ENCODE measurements at places on chromosomes 6 and 20. TPM values are rescaled to one million over a fixed set of nuclear protein-coding genes. Genes with fewer than 3 reads are reported as not detected.

Gene SMOC2
- total RNA-seq: not detected

DNA sequence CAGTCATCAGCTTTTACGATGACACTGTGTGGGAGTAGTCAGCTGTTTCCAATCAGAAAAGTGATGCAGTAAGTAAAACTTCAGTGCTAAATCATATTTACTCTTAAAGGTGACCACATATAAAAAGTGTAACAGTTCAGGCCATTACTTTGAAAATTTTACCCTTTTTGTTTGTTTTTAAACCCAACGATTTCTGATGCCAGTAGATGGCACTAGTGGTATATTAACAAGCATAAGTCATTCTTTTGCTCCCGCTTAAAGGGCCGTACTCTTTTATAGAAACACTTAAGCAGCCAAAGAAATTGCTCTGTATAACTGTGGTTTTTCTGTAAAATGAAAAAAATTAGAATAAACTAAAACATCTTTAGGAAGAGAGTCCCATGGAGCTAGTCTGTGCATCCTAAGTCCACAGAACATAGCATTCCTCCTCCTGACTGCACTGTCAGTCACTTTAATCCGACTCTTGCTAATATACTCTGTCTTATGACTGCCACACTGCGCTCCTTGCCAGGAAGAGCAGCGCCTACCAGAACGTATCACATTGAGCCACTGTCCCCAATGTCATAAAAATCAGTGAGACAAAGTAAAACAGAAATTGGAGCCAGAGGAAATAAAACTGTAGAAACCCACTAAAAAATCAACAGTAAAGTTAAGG lies 25.0 kb downstream of the HEBP2 start:
- H3K27me3 ChIP-seq: no peaks in the 10 kb centered on the region
- no peak overlapping the region for H3K27ac ChIP-seq
- DNase-seq: peak; percentile 77
- peaks cover 5% of the 10 kb centered on the region for H3K4me1 ChIP-seq
- H3K36me3 ChIP-seq: peaks cover 15% of the 10 kb centered on the region

- H3K4me1 ChIP-seq: no peaks in the 10 kb centered on the region
- peak; percentile 18 for DNase-seq
- no peak overlapping the region for H3K27ac ChIP-seq
Measured at GRCh38 chr6:76697585-76697984, 625.1 kb upstream of the IMPG1 start.

GRCh38 chr6:63441266-63441956 lies 121.6 kb upstream of the LGSN start:
- H3K36me3 ChIP-seq: no peaks in the 10 kb centered on the region
- H3K4me1 ChIP-seq: no peaks in the 10 kb centered on the region
- H3K4me3 ChIP-seq: no peak overlapping the region
- H3K27ac ChIP-seq: no peak overlapping the region
- H3K27me3 ChIP-seq: no peaks in the 10 kb centered on the region

GRCh38 chr20:25046736-25047666 lies 10.9 kb downstream of the ACSS1 start:
- H3K36me3 ChIP-seq: no peaks in the 10 kb centered on the region
- H3K4me3 ChIP-seq: no peak overlapping the region
- no peak overlapping the region for H3K27ac ChIP-seq
- no peak for DNase-seq

GRCh38 chr20:51386586-51386985 lies 155.9 kb downstream of the NFATC2 start:
- no peaks in the 10 kb centered on the region for H3K27me3 ChIP-seq
- no peak overlapping the region for H3K4me3 ChIP-seq
- peaks cover 12% of the 10 kb centered on the region for H3K4me1 ChIP-seq
- no peaks in the 10 kb centered on the region for H3K36me3 ChIP-seq
- no peak overlapping the region for H3K27ac ChIP-seq

DNA sequence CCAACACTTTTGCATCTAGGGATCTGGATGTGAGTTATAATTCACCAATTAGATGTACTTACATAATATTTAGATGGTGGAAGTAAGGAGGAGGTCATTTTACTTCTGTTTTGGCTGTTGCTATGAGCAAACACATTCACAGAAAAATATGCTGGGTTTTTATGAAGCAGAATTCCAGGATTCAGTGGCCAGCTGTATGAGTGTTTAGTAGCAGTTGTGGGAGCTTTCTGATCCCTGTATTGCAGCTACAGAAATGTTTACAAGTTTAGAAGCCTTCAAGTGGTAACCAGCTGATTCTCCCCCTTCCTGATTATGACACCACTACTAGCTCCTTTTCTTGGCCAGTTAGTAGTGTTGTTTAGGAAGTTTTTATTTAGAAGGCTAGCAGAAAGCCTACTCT lies 177.0 kb downstream of the TENT5A start:
- H3K27ac ChIP-seq: no peak overlapping the region
- H3K27me3 ChIP-seq: no peaks in the 10 kb centered on the region
- H3K4me1 ChIP-seq: 0 out of 2 replicates have a peak, but pooled peaks cover 2% of the 10 kb centered on the region

- no peaks in the 10 kb centered on the region for H3K4me1 ChIP-seq
- no peak for DNase-seq
- H3K36me3 ChIP-seq: no peaks in the 10 kb centered on the region
- H3K4me3 ChIP-seq: no peak overlapping the region
Measured at GRCh38 chr6:10460096-10460495, 45.2 kb upstream of the TFAP2A start.

GRCh38 chr6:156851454-156851921 lies 74.3 kb downstream of the ARID1B start:
- no peak overlapping the region for H3K27ac ChIP-seq
- no peak overlapping the region for H3K4me3 ChIP-seq
- peaks cover 11% of the 10 kb centered on the region for H3K4me1 ChIP-seq
- DNase-seq: no peak
- no peaks in the 10 kb centered on the region for H3K27me3 ChIP-seq

Gene SAMD10
- 0.54 TPM for total RNA-seq

DNA sequence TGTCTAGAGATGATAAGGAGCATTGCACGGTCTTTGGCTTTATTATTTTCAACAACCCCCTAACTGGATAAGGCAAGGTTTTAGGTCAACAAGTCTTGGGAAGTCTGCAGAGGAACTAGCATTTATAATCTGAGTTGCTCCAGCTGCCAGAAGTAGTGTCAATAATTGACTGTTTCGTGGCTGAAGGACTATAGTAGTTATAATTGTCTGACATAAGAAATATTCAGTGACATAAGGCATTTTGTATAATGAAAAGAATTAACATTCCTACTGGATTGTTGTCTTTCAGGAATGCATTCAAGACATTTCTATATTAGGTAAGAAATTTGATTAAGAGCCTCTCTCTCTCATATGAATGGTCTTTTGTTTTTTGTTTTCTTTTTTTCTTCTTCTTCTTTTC lies 136.9 kb upstream of the SGK1 start:
- no peaks in the 10 kb centered on the region for H3K27me3 ChIP-seq
- peak; percentile 49 for DNase-seq
- peaks cover 5% of the 10 kb centered on the region for H3K4me1 ChIP-seq
- H3K4me3 ChIP-seq: no peak overlapping the region
- H3K36me3 ChIP-seq: no peaks in the 10 kb centered on the region

- H3K36me3 ChIP-seq: no peaks in the 10 kb centered on the region
- no peak overlapping the region for H3K4me3 ChIP-seq
- no peaks in the 10 kb centered on the region for H3K4me1 ChIP-seq
- peaks cover 4% of the 10 kb centered on the region for H3K27me3 ChIP-seq
- H3K27ac ChIP-seq: no peak overlapping the region
Measured at GRCh38 chr6:40308533-40309306, 278.4 kb downstream of the LRFN2 start.

DNA sequence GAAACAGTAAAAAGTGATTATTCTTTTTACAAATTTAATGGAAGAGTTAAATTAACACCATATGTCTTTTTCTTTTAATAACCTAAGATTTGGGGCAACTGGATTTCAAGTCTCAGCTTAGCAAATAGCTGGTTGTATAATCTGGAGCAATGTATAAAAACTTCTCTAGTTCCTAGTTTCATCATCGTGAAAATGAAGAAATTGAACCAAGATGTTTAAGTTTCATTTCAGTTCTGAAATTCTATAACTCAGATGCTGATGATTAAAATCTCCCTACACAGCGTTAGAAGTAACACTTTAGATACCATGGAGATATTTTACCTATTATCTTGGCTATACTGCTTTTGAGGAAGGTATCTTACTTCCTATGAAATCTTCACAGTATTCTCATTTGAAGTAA lies 252.0 kb downstream of the KIF16B start:
- no peaks in the 10 kb centered on the region for H3K27me3 ChIP-seq
- no peaks in the 10 kb centered on the region for H3K36me3 ChIP-seq
- H3K4me1 ChIP-seq: no peaks in the 10 kb centered on the region
- no peak overlapping the region for H3K27ac ChIP-seq

DNA sequence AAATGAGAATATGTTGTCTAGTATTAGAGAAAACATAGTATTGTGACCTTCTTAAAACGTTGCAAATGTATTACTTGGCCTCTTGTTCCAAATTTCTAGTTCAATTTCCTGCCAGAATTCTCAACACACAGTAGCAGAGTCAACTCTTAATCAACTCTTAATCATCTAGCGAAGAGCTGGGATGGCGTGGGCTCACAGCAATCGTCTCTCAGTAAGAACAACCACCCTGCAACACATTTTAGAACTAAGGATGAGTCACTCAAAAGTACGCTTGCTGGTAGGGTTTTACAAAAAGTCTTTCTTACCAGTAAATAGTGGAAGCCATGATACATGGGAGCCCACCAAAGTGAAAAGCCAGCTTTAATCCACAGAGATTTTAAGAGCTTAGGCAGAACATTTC lies 24.6 kb downstream of the GPR6 start:
- H3K27me3 ChIP-seq: no peaks in the 10 kb centered on the region
- no peak overlapping the region for H3K27ac ChIP-seq
- H3K36me3 ChIP-seq: no peaks in the 10 kb centered on the region

- peaks cover 3% of the 10 kb centered on the region for H3K27me3 ChIP-seq
- H3K4me3 ChIP-seq: no peak overlapping the region
- no peaks in the 10 kb centered on the region for H3K4me1 ChIP-seq
- no peak for DNase-seq
- no peaks in the 10 kb centered on the region for H3K36me3 ChIP-seq
- H3K27ac ChIP-seq: no peak overlapping the region
Measured at GRCh38 chr6:108001696-108002231, 43.8 kb upstream of the SEC63 start.

DNA sequence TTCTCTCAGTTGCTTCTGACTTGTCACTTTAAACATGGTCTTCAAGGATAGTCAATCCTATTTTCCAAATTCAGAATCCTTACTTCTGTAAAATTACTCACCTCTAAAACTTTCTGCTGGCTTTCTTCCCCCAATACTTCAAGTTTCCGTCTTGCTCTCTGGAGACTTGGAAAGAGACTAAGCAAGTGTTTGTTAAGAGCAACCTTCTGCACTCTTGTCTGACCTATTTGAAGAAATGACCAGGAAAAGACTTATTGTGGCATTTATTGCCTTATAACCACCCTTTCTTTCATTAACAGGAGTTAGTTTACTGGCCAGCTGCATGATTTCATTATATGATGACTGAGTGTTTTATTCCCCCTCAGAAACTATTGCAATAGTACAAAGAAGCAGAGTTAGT lies 181.0 kb downstream of the TBC1D7 start:
- no peak for DNase-seq
- H3K36me3 ChIP-seq: no peaks in the 10 kb centered on the region
- no peaks in the 10 kb centered on the region for H3K27me3 ChIP-seq

DNA sequence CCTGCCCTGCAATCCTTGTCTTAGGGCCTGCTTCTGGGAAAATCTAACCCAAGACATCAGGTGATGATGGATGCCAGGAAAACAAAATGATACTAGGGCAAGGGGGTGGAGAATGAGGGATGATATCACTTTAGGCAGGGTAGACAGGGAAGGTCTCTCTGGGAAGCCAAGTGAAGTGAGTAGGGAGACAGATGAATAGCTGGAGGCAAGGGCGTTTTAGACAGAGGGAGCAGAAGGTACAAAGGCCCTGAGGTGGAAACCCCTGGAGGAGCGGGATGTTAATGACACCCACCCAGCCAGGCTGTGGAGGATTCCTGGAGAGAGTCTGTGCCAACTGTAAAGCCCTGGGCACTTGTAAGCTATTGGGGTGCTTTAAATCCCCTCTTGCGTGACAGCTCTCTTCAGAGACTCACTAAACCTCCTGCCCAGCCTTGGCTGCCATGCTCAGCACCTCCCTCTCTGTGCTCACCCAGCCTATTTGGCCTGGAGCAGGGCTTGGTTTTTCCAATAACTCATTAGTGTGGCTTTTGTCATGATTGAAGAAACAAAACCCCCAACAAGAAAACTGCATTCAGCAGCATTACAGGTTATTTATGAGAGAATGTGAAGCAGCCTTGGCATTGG lies 12.4 kb upstream of the MDGA1 start:
- H3K27ac ChIP-seq: no peak overlapping the region
- no peak for DNase-seq
- H3K27me3 ChIP-seq: no peaks in the 10 kb centered on the region
- H3K4me1 ChIP-seq: peaks cover 15% of the 10 kb centered on the region

Gene SLC29A1
- 4.1 TPM for total RNA-seq

- no peak overlapping the region for H3K27ac ChIP-seq
- DNase-seq: no peak
- no peaks in the 10 kb centered on the region for H3K27me3 ChIP-seq
- no peaks in the 10 kb centered on the region for H3K4me1 ChIP-seq
Measured at GRCh38 chr6:6565069-6565468, 23.5 kb upstream of the LY86 start.

- no peak overlapping the region for H3K27ac ChIP-seq
- no peak for DNase-seq
- H3K27me3 ChIP-seq: no peaks in the 10 kb centered on the region
- no peak overlapping the region for H3K4me3 ChIP-seq
Measured at GRCh38 chr20:58078741-58079522, 149.5 kb downstream of the ANKRD60 start.

Gene SUPT3H
- 4.2 TPM for total RNA-seq

Gene PLN
- total RNA-seq: under 0.01 TPM

DNA sequence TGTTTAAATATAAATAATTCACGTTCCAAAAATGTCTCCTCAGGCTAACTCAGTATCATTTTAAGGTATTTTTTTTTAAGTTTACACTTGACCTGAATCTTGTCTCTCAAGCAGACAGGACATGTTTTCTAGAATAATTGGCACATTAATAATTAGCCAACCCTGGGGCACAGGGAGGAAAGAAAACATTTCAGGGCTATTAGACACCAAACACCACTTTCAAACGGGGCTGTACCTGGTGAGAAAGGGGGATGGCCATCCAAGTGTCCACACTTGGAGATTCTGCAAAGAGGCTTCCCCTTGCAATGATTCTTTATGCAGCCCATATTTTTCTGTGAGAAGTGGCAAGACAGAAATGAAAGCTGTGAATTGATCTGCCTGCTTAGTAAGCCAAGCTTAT lies 560.8 kb downstream of the CD109 start:
- no peak overlapping the region for H3K4me3 ChIP-seq
- DNase-seq: no peak
- peaks cover 4% of the 10 kb centered on the region for H3K4me1 ChIP-seq

GRCh38 chr20:43961541-43962471 lies 47.2 kb downstream of the TOX2 start:
- peaks cover 20% of the 10 kb centered on the region for H3K4me1 ChIP-seq
- no peak overlapping the region for H3K4me3 ChIP-seq
- no peak overlapping the region for H3K27ac ChIP-seq
- no peaks in the 10 kb centered on the region for H3K36me3 ChIP-seq
- no peak for DNase-seq

GRCh38 chr20:1805816-1806215 lies 89.4 kb upstream of the SIRPA start:
- H3K36me3 ChIP-seq: no peaks in the 10 kb centered on the region

GRCh38 chr6:51992876-51993275 lies 94.5 kb downstream of the PKHD1 start:
- H3K4me3 ChIP-seq: no peak overlapping the region
- H3K36me3 ChIP-seq: no peaks in the 10 kb centered on the region
- DNase-seq: no peak
- no peaks in the 10 kb centered on the region for H3K27me3 ChIP-seq
- H3K4me1 ChIP-seq: no peaks in the 10 kb centered on the region
- H3K27ac ChIP-seq: no peak overlapping the region

Gene CST2
- not detected for total RNA-seq

Gene MEP1A
- total RNA-seq: not detected

Gene RHAG
- not detected for total RNA-seq
